ENCODE measurements at places on chromosomes 1 and 21.

DNA sequence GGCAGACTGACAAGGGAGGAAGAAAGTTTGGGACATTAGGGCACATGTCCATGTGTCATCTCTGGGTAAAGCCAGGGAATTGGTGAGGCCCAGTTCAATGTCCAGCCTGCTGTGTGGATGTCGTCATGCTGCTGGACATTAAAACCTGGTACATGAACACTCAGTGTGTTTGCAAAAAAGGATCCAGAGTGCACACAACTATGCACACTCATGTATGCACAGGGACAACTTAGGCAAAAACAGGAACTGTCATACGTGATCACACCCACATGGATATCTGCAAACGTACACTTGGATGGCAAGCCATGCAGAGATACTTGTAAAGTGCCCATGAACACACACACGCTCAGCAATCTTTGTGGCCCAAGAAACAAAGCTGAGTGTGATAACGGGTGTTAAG is 47.9 kb upstream of the NEK2 start:
- DNase-seq = no peak

DNA sequence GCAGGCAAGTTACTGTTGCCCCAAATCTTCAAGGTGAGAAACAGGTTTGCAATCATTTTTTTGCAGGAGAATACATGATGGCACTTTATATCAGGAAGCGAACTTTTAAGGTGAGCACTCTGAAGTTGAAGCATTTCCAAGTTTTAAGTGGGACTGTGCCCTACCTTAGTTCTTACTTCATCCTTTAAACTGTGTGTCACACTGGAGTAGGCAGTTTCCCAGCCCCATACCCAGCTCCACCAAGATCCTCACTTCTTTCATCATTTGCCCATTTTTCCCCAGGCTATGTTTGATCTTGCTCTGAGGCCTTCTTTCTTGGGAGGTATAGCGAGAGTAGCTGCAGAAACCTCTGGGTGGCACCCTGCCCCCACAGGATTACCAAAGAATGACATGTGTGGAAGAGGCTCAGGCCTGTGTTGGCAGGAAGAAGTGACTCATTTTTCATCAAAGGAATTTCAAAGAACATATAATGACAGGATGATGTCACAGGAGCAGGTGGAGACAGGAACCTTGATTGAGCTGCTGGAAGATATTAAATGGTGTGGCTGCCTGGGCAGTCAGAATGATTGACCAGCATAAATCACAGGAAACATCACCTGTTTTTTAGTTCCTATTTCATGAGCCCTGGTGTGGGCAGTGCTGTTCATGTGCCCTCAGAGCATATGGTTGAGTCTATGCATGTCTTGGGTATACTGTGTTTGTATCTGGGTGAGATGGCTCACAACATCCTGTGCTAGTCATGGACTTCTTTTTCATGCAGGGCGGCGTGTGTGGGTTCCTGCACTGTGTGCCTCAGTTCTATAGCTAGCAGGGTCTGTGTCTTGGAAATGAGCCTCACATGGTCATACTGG is 20.8 kb upstream of the MACF1 start:
- DNase-seq = no peak

GRCh38 chr1:6271554-6271953 is 10.7 kb upstream of the GPR153 start:
- DNase-seq = no peak

GRCh38 chr1:38063616-38064015 is 17.0 kb upstream of the POU3F1 start:
- DNase-seq = no peak
